GM23338 (cell line): ENCODE measurements at places on chromosomes 11 and 22.

- no peak for DNase-seq
Observed at GRCh38 chr22:43017525-43018460, 2.8 kb upstream of the PACSIN2 start.

GRCh38 chr11:66639066-66639813 lies 737 bp downstream of the RBM4 start:
- peak; percentile 35 for DNase-seq

DNA sequence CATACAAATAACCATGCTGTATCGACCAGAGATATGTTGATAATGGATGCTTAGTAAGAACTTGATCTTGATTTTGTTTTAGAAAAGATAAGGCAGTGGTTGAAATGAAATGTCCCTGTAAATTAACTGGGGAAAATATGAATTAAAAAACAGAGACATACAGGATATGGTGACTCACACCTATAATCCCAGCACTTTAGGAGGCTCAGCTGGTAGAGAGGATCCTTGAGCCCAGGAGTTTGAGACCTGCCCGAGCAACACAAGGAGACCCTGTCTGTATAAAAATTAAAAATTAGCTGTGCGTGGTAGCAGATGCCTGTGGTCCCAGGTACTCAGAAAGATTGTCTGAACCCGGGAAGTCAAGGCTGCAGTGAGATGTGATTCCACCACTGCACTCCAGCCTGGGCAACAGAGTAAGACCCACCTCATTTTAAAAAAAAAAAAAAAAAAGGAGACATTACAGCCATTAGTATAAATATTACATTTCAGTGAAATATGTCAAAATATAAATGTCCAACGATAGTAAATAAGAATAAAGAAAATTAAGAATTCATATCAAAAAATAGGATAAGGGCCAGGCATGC lies 4.6 kb downstream of the PICALM start:
- DNase-seq = no peak

- DNase-seq = no peak
Observed at GRCh38 chr11:85947431-85948272, 92.5 kb downstream of the CCDC83 start.

DNA sequence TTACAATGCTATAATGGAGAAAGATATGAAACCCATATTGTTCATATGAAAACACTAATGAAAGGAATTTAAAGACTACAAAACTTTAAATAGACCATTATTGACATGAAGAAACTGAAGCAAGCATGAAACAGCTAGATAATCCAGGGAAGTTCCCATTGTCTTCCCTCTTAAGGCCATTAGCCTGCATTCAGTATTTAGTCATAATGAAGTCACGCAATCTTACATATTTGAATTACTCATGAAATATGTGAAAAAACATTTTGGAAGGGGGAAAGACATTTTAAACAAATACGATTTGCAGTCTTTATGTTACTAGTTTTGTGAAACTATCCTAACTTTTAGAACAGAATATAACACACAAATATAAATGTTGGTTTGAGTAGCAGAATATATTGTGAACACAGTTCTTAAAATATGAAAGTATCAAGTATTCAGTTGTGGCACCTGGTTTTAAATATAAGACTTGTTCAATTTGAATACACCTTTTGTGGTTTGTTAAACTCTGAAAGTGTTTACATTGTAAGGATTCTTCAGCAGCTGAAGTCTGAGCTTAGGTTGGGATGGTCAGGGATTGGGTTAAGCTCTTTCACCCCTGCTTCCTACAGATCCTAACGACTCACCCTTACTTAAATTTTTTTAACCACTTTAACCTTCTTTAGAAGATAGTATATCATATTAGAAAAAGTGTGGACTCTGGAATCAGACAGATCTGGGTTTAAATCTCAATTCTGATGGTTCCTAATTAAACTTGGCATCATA lies 500.3 kb upstream of the TENM4 start:
- DNase-seq = no peak

DNA sequence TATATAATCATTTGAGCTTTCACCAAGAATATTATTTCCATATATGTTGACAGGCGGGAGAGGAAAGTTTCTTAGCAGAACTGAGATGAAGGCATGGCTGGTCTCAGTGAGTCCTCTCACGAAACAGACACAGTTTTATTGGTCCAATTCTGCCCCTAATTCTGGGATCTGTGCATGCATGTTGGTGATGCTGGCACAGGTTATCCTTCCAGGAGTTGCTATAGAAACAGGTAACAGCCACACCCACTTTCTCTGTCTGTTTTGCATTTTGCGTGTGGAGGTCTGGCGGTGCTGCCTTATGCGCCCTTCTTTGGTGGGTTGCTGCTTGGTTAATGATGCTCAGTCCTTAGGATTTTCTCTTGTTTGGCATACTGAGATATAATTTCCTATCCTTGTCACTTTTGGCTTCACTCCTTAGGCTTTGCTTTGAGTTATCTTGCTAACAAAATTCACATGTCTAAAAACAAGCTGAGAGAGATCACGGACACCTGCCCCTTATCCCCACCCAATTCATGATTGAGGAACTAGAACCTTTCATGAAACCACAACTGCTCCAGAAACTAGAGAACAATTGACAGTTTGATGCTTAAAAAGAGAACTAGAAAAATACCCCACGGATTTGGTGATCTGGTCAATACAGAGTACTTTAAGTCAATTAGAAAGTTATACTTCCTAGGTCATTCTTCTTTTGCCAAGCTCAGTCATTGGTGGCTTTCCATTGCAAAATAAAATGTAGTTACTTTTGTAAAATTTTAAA lies 189.3 kb downstream of the FAT3 start:
- DNase-seq = no peak

DNA sequence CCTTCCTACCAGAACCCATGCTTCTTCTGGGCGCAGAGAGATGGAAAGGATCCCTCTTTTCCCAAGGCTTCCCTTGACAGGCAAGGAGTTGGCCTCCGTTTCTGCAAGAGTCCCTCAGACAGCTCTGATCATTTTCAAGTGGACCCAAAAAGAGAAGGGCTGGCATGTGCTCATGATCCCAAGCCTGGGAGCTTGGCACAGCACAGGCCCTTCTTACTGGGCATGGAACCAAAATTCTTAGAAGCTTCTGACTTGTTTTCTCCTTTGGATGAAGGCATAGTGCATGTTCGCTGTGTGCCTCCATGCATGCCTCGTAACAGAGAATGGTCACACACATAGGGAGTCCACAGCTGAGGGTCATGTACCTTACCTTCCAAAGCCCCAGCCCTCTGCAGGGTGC lies 449.6 kb downstream of the MIAT start:
- DNase-seq = no peak

GRCh38 chr11:13334034-13334786 lies 56.6 kb downstream of the BMAL1 start:
- no peak for DNase-seq

GRCh38 chr22:25898707-25899365 lies 156.8 kb downstream of the MYO18B start:
- DNase-seq = peak; percentile 79

DNA sequence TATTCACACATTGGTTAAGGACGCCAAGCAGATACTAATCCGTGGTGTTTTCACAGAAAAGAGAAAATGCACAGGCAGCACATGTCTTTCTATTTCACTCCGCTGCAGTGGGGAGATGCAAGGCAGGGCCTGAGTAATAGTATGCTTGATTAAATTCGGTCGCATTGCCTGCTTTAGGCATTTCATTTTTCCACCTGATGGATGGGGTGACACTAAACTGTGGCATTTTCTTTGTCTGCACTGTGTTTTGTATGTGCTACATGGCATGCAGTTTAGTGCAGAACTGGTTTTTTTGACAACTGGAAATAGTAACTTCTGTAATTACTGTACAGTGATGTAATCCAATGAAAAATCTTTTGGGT lies 94.9 kb downstream of the SLC17A6 start:
- peak; percentile 8 for DNase-seq

DNA sequence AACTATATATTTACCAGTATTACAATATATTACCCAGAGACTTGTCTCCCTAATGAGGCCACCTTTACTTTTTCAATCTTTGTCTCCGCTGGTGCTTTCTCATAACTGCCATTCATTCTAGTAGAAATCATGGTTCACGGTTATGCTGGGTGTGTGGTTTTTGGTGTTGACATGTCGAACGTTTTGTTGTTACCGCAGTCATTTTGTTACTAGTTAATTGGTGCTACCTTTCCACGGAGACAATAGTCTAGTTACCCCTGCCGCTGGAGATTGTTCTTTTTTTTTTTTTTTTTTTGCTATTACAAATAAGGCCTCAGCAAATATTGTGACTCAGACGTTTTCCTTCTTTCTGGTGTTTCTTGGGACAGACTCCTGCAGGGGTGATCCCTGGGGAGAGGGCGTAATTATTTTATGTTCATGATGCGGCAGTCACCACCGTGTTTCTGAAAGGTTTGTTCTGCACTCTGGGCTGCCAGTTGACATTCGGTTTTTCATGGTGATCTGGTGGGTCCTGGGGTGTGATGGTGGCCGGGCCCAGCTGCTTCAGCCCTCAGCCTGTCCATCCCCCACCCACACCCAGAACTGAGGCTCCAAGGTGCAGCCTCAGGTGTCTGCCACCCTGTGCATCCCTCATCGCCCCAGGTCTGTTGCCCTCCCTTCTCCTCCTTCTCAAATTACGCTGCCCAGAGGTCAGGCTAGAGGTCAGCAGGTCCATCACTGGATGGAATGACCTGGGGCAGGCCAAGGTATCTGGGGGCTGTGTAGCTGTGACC lies 28.6 kb downstream of the LRP5 start:
- no peak for DNase-seq

- peak; percentile 61 for DNase-seq
Observed at GRCh38 chr22:41976070-41976901, 7.0 kb downstream of the SEPTIN3 start.

DNA sequence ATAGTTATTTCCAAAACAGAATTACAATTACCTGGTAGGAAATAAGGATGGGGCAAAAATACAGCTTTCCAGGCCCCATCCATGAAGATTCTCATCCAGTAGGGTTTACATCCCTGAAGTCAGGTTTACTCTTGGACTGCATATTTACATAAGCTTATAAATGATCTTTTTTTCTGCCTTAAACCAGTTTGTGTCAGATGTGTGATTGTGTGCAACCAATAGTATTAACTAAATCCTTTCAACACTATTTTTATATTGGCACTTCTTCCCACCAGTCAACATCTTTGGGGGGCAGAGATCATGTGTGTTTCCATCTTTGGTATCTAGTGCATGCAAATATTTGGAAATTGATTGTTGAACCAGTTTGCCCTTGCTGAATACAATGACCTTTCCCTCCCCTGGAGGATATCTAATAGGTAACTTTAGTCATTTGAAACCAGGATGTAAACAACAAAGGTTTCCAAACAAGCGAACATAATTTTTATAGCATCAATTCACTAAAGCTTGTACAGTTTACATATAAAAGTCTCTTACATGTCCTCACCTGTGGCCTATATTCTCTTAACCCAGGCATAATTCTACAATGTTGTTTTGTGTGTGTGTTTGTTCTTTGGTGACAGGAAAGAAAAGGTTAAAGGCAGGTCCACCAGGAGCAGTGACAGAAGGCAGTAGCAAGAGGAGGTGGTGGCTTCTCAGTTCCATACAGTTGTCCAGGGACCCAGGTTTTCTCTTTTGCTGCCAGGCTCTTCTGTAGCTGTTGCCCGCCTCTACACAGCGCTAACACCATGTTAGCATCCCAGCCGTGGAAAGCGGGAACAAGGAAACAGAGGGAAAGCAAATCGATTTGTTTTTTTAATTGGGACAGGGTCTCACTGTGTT lies 1.7 kb upstream of the ME3 start:
- no peak for DNase-seq

DNA sequence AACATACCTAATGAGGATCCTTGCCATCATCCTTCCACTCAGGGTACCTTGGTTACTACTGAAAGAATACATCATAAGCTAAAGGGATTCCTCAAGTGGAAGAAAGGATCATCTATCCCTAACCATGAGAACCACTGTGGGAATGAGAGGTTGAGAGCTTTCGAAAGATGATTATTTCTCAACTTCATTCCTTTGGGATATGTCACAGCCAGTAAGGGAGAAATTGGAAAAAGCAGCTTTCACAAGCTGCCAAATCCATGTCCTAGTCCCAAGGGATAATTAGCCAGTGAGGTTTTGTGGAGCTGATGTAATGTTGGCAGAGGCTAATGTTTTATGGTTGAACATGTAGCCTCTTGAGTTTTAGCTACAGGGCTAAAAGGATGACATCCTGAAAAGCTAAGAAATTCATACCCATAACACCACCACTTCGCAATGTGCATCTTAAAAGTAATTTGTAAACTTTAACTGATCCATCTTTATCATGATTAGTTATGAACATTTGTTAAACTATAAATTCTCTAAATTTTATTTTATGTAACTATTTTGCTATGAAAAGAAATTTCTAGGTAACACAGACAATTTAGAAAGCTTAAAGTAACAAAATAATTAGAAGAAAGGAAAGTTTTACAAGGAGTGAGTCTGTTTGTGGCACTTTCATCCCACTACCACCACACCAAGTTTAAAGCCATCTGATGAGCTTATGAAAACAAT lies 123.9 kb downstream of the MRTFA start:
- DNase-seq = no peak

- no peak for DNase-seq
Observed at GRCh38 chr11:4699697-4700435, 2.2 kb upstream of the OR51E2 start.

GRCh38 chr22:44537015-44537414 lies 39.0 kb upstream of the RTL6 start:
- no peak for DNase-seq
